ENCODE measurements at places on chromosomes 1 and 21. TPM values are rescaled to one million over a fixed set of nuclear protein-coding genes. Genes with fewer than 3 reads are reported as not detected.

- no peak overlapping the region for H3K27ac ChIP-seq
- no peak overlapping the region for H3K4me3 ChIP-seq
- H3K4me1 ChIP-seq, result peaks cover 28% of the 10 kb centered on the region
These were observed 80.6 kb downstream of the TNFSF18 start for GRCh38 chr1:172970186-172970585.

DNA sequence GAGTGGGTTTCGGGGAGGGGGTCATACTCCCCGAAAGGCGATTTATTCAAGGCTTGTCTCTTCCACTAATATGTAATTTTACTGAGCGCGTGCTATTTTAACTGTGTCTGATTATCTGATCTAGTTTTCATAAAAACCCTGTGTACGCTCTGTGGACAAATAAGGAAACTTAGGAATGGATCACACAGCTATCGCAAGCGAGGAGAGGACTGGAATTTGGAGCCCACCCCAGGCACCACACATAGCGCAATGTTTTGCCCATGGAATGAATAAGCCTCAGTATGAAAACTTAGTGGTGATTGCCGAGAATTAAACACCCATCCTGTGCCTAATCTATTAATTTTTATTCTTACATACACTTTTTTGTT, 9.8 kb upstream of the RAB42 start:
- H3K27me3 ChIP-seq, result no peaks in the 10 kb centered on the region
- no peak overlapping the region for H3K4me3 ChIP-seq
- no peak for DNase-seq

- no peak overlapping the region for H3K4me3 ChIP-seq
- DNase-seq, result no peak
- peaks cover 4% of the 10 kb centered on the region for H3K36me3 ChIP-seq
- no peaks in the 10 kb centered on the region for H3K4me1 ChIP-seq
These were observed 52.8 kb upstream of the GNG4 start for GRCh38 chr1:235702412-235702811.

- H3K27ac ChIP-seq, result no peak overlapping the region
- H3K27me3 ChIP-seq, result no peaks in the 10 kb centered on the region
- DNase-seq, result no peak
- no peaks in the 10 kb centered on the region for H3K4me1 ChIP-seq
- no peaks in the 10 kb centered on the region for H3K36me3 ChIP-seq
These were observed 221.8 kb upstream of the PLXNA2 start for GRCh38 chr1:208465786-208466590.

DNA sequence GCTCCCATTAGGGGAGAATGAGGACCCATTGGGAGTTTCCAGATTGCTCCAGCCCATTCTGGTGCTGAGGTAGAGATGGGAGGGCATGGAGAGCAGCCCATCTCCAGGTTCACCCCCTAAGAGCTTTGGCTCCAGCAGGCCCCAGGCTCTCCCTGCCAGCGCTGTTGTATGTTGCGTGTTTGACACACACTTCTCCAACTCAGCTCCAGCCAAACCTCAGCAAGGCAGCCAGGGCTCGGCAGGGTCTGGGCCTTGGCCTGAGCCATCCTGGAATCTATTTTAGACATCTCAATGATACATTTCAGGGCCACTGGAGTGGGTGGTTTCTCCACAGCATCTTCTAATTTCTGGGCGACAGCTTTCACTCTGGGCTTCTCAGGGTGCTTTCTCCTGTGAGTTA, 117.0 kb downstream of the NAV1 start:
- H3K36me3 ChIP-seq, result no peaks in the 10 kb centered on the region
- H3K4me1 ChIP-seq, result peaks cover 9% of the 10 kb centered on the region
- H3K27me3 ChIP-seq, result no peaks in the 10 kb centered on the region
- no peak for DNase-seq

DNA sequence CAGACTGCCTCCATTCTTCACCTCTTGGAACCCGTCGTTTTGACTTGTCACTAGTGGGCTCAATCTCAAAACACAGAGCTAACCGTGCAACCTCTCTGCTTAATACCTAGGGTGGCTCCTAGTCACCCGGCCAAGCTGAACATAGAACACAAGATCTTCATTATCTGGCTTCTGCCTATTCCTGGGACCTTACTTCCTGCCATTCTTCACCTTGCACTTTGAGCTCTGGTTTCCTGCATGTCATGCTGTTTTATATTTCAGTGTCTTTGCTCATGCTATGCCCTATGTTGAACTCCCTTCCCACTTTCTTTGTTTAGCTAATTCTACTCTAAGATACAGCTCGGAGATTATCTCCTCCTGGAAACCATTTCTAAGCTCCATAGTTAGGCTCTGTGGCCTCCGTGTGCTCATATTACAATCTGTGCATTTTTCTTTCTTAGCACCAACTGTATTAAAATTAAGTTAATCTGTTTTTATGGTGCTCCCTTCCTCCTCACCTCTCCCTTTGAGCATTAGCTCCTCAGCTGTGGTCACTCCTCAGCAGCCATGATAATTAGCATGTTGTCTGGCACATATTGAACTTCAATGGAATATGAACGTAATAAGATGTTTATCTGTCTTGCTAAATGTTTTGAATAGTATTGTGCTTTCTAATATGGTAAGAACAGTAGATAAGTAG, 13.1 kb downstream of the GPSM2 start:
- DNase-seq, result no peak
- no peaks in the 10 kb centered on the region for H3K36me3 ChIP-seq
- no peaks in the 10 kb centered on the region for H3K4me1 ChIP-seq
- H3K27ac ChIP-seq, result no peak overlapping the region
- H3K27me3 ChIP-seq, result no peaks in the 10 kb centered on the region
- no peak overlapping the region for H3K4me3 ChIP-seq

DNA sequence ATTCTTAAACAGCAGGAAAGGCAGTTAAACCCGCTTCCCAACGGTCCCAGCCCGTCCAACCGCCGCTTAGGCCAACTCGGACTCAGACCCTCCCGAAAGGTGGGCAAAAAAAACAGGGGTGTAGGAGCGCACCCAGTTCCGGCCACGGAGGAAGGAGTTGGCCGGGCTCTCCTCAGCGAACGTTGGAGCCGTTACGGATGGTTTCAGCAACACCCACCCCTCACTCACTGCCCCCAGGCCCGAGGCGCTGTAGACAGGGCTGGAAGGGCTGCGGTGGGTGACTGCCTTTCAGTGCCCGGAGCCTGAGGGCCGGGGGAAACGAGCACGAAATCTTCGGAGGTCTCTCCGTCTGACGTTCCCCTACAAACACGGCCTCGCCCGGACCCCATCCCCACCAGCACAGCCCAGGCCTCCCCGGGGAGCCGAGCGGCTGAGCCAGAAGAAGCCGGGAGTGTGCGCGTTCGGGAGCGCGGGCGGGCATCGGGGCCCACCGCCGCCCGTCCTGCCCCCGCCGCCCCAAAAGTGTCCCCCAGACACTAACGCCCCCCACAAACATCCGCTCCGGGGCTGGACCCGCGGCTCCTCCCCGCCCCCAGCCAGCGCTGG, 1.3 kb downstream of the KDM5B start:
- H3K27ac ChIP-seq, result peak overlapping the region; percentile 69
- H3K4me1 ChIP-seq, result peaks cover 36% of the 10 kb centered on the region
- peak overlapping the region; percentile 95 for H3K4me3 ChIP-seq

GRCh38 chr1:71706029-71706671, 576.2 kb downstream of the NEGR1 start:
- no peaks in the 10 kb centered on the region for H3K27me3 ChIP-seq
- no peak overlapping the region for H3K4me3 ChIP-seq
- no peak overlapping the region for H3K27ac ChIP-seq
- DNase-seq, result no peak

GRCh38 chr1:180312926-180313325, 82.9 kb downstream of the LHX4 start:
- H3K4me3 ChIP-seq, result no peak overlapping the region
- no peak for DNase-seq
- no peaks in the 10 kb centered on the region for H3K36me3 ChIP-seq
- H3K27me3 ChIP-seq, result no peaks in the 10 kb centered on the region
- H3K27ac ChIP-seq, result no peak overlapping the region

DNA sequence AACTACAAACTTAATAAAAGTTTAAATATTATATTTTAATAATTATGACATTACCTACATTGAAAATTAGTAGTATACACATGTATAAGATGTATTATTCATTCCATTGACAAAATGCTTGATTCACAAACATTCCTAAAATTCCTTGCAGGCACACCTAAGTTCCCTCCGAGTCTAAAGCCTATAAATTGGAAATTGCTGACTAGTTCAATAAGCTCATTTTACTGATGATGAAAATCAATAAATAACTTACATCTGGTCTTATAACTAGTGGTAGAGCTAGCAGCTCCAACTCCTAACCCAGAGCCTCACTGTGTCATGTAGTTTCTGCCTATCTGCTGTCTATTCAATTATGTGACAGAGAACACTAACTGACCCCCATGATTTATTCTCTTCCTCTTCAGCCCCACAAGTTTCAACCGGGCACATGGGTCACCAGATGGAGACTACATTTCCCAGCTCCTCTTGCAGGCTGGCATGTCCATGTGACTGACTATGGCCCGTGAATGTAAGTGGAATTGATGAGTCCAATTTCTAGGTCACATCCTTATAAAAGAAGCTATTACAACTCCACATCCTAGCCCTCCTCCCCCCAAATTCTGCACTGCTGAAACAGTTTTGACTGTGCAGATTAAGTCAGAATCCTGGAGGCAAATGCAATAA, 29.6 kb upstream of the LRRC8D start:
- no peaks in the 10 kb centered on the region for H3K4me1 ChIP-seq
- no peaks in the 10 kb centered on the region for H3K36me3 ChIP-seq
- no peak overlapping the region for H3K27ac ChIP-seq
- no peak for DNase-seq

GRCh38 chr1:107941123-107941522, 23.9 kb downstream of the VAV3 start:
- no peak overlapping the region for H3K27ac ChIP-seq
- no peaks in the 10 kb centered on the region for H3K4me1 ChIP-seq
- no peaks in the 10 kb centered on the region for H3K36me3 ChIP-seq
- H3K4me3 ChIP-seq, result no peak overlapping the region
- H3K27me3 ChIP-seq, result no peaks in the 10 kb centered on the region

DNA sequence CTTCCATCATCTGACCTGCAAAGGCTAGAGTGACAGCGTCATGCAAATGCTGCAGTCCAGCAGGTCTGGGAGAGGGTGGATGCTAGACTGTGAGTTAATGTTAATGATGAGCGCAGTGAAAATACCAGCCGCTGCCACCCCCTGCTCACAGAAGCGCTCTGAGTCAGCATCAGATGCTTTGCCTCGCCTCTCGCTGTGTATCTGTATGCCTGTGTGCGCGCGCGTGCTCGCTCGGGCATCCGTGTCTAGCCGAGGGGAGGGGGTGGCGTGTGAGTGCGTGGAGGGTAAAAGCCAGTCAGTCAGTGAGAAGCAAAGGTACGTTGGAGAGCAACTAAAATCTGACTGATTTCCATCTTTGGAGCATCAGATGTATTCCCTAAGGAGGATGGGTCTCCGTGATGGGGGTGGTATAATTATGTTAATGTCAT, 858.7 kb downstream of the USP25 start:
- peak; percentile 52 for DNase-seq
- H3K4me1 ChIP-seq, result peaks cover 15% of the 10 kb centered on the region
- peak overlapping the region; percentile 59 for H3K27ac ChIP-seq
- no peak overlapping the region for H3K4me3 ChIP-seq
- H3K27me3 ChIP-seq, result no peaks in the 10 kb centered on the region

DNA sequence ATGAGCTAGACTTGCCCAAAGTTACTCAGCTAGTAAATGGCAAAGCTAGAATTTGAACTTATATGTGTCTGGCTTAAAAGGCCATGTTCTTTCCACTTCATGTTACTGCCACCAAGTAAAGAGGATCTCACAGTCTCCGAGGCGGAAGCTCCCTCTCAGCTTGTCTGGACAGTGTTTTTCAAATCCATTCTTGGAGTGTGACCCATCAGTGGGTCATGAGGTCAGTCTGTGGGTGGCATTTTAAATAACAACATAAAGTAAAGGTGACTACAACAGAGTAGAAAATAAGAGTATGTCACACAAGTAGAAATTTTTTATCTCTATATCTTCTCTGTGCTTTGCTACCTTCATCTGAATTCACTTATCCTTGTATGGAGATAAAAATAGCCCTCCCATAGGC, 3.2 kb upstream of the HMGB4 start:
- H3K27ac ChIP-seq, result no peak overlapping the region
- H3K4me1 ChIP-seq, result no peaks in the 10 kb centered on the region

- H3K4me1 ChIP-seq, result no peaks in the 10 kb centered on the region
- H3K27me3 ChIP-seq, result no peaks in the 10 kb centered on the region
- no peak overlapping the region for H3K4me3 ChIP-seq
These were observed 37.0 kb upstream of the SAMD11 start for GRCh38 chr1:886760-887159.

DNA sequence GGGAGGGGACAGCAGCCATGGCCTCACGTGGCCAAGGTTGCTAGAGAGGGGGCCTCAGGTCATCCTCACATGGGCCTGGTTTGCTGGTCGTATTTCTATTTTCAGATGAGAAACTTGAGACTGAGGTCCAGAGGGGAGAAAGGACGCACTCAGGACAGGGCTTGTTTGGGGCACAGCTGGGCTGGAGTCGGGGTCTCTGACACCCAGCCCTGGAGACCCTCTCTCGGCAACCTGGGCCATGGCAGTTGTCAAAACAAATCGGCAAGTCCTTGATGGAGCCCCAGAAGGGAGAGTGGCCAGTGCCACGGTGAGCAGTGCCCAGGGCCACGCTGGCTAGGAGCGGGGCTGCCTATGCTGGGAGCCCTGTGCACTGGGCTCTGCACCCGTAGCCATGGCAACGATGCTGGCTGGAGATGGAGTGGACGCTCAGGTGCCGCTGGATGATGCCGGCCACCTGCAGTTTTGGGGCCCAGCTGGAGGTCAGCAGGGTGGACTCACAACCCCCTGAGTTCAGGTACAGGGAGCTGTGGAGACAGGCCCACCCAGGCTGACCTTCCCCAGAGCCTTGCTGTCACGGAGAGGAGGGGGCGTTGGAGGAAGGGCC, 11.1 kb downstream of the LRRC3 start:
- no peak for DNase-seq
- H3K4me1 ChIP-seq, result no peaks in the 10 kb centered on the region
- no peak overlapping the region for H3K4me3 ChIP-seq

DNA sequence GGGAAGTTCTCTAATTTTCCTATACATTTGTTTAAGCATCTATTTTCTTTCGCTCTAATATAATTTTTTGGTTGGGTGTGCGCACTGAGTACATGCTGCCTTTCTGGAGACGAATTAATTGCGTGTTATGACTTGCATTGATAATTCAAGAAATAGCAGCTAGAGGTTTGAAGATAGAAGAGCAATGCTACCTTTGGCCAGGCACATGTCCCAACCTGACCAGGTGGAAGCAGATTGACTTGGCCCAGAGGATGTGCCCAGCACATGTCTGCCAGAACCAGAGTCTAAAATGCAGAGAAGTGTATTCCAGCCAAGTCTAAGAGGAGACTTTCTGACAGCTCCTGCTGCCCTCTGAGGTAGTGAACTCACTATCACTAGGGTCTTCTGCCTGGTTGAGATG, 114.3 kb downstream of the SLC35F3 start:
- H3K27me3 ChIP-seq, result no peaks in the 10 kb centered on the region
- no peaks in the 10 kb centered on the region for H3K36me3 ChIP-seq
- H3K27ac ChIP-seq, result no peak overlapping the region
- no peaks in the 10 kb centered on the region for H3K4me1 ChIP-seq
- H3K4me3 ChIP-seq, result no peak overlapping the region
- no peak for DNase-seq

GRCh38 chr1:89041721-89042120, 19.1 kb upstream of the GBP3 start:
- no peak for DNase-seq
- no peak overlapping the region for H3K4me3 ChIP-seq
- no peaks in the 10 kb centered on the region for H3K36me3 ChIP-seq
- H3K27me3 ChIP-seq, result no peaks in the 10 kb centered on the region
- H3K4me1 ChIP-seq, result no peaks in the 10 kb centered on the region

FAM177B gene
- total RNA-seq, result 3.4 TPM

ZBTB8A gene
- 3.0 TPM for total RNA-seq

SELENON gene
- total RNA-seq, result 22.8 TPM

GOLT1A gene
- 6.5 TPM for total RNA-seq

C1QTNF12 gene
- not detected for total RNA-seq

PRKCZ gene
- total RNA-seq, result 9.6 TPM

ZNF683 gene
- total RNA-seq, result not detected

CAMSAP2 gene
- total RNA-seq, result 8.8 TPM

HEATR1 gene
- total RNA-seq, result 11.9 TPM
